ENCODE measurements at places on chromosomes 2 and 18.

DNA sequence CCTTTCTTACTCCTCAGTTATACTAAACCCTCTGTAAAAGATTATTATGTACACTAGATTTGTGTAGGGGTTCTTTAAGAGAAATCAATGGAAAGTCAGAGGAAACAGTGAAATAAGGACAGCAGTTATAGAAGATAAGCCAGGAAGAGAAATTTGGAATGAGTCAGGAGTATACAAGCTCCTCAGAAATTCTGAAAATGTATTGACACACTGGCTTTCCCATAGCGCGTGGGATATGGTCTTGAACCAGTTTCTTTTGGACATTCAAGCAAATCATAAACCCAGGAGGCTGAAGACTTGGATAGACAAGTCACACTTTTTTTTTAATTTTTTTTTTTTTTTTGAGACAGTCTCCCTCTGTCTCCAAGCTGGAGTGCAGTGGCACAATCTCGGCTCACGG lies 316.1 kb upstream of the MMADHC start:
- no peak for DNase-seq

DNA sequence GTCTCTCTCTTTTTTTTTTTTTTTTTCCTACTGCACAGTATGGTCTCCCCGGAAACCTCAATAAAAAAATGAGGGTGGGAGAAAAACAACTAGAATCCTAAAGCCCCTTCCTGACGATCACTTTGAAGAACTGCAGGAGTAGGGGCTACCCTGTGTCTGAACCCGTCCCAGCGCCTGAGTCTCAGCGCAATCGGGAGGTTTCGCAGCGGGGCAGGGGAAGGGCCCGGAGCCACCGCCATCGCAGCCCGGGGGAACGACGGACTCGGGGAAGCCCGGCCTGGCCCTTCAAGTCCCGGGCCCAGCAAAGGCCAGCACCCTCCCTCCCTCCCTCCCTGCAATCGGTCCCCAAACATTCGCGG lies 411 bp downstream of the NARS1 start:
- DNase-seq: no peak

- no peak for DNase-seq
These were observed 3.0 kb downstream of the ABHD3 start for GRCh38 chr18:21701621-21702020.

DNA sequence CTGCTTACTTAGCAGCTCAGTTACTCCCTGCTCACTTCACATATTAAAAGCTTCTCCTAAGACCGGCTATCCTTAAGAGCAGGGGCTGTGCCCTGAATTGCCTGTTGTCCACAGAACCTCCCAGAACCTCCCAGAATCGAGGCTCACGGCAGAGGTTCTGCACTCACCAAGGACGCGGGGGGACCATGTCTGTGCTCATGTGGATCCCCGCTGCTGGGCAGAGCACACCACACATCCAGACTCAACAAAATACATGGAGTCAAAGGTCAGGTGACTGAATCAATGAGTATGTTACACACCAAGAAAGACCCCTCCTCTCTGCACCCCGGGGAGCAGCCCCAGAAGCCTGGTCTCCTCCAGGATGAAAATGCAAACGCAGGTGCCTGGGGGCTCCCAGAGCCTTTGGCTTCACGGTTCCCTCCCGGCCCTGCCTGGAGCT lies 149.0 kb downstream of the MBP start:
- DNase-seq: no peak

GRCh38 chr2:53455094-53455493 lies 312.5 kb upstream of the CHAC2 start:
- no peak for DNase-seq

DNA sequence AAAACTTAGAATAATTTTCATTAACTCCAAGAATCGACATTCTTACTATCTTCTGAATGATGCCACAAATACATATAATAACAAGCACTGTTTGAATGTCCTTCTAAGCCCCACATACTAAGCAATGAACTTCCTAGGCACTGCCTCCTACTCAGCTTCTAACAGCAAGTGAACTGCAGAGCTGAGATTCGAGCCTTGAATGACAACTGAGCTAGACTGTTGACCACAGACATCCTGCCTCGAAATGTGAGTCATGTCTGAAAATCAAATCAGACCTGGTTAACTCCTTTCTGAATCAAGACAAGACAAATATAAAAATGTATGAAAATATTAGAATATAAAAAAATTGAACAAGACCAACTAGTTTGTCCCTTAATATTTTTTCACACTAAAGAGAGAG lies 108.1 kb downstream of the MYT1L start:
- DNase-seq: no peak

GRCh38 chr18:63763831-63764600 lies 11.2 kb upstream of the SERPINB7 start:
- DNase-seq: no peak

Data from HTR-8/SVneo (cell line).